ENCODE measurements at places on chromosomes 2 and 18.

DNA sequence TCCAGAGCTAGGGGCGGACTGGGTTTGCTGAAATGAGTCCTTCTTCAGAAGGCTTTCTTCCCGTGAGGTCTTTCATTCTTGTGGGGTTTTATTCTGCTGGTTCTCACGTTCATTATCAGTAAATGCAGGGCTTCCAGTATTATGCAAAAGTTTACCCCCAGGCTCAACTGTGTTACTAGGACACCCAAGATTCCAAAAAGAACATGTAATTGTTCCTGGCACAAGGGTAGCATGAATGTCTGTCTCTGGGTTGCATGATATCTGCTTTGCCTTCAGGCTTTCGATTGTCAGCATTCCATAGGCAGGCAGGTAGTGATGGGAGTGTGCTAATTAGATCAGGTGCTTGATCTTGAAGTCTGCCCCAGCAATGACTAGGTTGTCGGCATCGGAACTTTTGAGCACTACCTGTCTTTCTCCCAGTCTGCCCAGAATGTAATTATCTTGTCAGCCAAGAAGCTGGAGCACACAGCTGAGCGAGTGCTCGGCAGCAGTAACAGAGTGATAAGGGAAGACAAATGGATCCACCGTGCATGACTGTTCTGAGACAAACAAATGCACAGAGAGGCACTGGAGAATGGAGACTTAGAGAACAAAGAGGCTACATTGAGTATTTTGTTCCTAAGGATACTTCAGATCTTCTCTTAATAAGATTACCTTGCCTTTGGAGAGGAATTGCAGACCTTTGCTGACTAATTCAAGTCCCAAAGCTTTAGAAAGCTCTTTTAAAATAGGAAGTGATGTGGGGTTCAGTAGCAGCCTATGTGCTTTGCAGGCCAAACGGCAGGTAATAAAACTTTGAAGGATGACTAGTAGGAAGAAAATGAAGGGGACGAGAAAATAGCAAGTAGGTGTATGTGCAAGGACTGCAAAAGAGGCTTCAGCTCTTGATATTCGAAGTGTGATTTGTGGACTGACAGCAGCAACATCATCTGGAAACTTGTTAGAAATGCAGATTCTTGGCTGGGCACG, 41.9 kb downstream of the ITGB6 start:
- DNase-seq: no peak

- DNase-seq: no peak
These were observed 95.5 kb downstream of the PTGR3 start for GRCh38 chr18:75113455-75113854.

DNA sequence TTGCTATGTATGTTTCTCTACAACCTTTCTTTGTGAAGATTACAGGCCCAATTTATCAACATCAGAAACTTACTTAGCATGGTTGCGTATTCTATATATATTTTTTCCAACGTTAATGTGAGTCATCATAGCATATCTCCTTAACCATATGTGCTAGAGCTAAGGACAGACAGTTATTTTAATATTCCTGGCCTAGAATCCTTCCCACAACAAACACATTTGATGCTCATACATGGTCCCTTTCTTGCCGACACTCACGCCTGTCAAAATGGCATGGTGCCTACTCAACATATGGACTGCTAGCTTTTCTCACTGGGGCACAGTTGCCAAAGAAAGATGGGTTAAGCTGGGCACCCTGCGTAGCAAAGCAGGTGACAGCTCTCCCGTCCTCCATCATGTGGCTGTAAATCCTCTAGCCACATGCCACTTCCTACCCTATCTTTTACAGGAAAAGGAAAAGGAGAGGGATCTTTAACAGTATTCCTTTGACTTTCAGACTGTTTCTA, 75.2 kb upstream of the GALNT5 start:
- no peak for DNase-seq

DNA sequence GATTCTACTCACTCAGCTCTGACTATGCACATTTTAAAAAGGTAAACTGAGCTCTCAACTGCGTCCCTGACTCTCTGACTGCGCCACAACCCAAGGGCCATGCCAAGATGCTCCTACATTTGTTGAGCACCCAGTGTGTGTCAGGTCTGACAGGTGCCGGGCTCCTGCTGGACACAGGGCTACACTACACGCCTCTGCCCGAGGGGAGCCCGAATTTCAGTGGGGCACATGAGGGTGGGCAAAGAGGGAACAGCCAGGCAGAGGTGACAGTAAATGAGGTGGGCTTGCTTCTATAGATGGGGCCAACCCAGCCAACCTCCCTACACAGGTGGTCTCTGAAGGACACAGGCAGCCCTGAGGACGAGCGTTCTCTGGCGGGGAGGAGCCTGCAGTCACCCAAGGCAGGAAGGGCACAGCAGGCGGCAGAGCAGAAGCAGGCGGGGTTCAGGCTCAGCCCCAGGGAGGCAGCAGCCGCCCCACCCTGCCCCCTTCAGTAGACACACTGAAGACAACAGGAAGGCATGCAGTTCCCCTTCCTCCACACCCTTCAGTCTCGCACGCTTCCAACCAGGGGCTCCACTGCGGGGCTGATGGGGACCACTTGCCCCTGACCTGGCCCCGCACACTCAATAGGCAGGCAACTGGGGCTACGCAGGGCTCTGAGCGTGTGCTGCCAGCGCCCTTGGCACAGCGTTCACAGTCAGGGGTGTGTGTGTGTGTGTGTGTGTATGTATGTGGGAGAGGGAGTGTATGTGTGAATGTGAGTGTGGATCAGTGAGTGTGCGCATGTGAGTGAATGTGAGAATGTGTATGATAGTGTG, 98.4 kb downstream of the UXS1 start:
- peak; percentile 56 for DNase-seq

DNA sequence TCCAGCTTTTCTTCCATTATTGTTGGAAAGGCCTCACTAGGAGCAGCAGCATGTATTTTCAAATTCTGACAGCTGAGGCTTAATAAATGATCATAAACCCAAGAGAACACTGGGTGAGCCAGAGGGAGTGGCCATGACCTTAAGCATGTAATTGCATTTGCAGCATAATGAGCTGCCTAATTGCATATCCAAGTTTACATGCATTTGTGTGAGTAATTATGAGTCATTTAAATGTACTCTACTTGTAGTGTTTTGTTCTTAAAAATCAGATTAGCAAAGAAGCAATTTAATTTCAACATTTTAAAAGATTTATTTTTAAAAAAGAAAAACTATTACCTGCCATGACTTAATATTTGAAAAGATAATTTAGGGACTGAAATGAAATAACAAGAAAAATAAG, 74.8 kb downstream of the NOL10 start:
- DNase-seq: no peak

DNA sequence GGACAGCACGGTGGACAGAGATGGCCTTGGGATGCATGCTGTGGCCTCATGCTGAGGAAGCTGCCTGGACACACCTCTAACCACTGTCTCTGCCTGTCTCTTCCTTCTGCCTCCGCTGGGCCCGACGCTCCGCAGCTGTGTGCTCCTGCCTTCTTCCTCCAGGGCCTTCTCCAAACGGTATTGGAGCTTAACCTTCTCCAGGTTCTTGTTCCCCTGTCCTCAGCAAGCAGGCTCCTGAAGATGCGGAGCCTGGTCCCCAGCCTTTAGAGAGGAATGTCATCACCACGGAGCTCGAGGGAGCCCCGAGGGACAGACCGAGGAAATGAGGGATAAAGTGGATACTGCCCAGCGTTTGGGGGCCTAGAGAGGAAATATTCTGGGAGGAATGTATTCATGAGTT, 155.1 kb downstream of the DYSF start:
- DNase-seq: no peak

- no peak for DNase-seq
These were observed 12.4 kb downstream of the LRRFIP1 start for GRCh38 chr2:237639836-237640220.

GRCh38 chr2:18435426-18436037, 124.9 kb downstream of the RDH14 start:
- no peak for DNase-seq

DNA sequence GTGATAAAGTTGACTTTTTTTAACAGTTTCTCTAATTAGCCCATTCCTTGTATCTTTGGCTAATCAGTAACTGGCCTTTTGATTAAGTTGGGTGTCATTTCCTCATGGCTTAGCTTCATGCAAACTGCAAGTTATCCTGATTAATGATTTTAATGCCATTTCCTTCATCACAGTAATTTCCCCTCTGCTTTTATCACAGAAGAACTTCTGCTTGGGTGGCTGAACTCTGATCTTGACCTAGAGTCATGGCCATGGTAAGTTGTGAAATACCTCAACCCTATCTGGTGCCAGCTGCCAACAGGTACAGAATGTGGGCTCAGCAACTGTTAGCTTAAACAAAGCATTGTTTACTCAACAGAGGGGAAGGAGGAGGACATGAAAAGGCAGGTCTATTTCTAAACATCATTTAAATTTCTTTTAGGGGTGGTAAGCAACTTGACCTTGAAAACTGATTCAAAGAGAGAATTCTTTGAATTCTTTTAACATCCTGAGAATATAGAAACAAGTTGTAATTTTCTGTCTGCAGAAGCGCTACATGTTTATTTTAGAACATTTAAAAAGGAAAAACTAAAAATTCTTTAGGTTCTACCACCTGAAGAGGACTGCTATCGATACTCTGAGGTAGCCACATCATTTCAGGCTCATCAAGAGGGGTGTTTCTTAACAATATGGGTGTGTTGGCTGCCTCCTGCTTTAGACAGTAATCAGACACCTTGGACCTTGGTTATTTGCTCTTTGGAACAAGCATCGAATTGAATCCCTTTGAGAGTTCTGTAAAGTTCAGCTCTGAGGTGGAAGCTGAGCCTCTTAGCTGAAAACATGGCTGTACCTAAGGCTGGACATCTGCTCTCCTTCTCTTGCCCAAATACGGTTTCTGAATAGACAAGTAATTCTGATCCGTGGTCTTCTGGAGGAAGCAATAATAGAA, 39.7 kb downstream of the ANXA4 start:
- DNase-seq: no peak

GRCh38 chr2:168841445-168841844, 39.0 kb downstream of the NOSTRIN start:
- DNase-seq: no peak

DNA sequence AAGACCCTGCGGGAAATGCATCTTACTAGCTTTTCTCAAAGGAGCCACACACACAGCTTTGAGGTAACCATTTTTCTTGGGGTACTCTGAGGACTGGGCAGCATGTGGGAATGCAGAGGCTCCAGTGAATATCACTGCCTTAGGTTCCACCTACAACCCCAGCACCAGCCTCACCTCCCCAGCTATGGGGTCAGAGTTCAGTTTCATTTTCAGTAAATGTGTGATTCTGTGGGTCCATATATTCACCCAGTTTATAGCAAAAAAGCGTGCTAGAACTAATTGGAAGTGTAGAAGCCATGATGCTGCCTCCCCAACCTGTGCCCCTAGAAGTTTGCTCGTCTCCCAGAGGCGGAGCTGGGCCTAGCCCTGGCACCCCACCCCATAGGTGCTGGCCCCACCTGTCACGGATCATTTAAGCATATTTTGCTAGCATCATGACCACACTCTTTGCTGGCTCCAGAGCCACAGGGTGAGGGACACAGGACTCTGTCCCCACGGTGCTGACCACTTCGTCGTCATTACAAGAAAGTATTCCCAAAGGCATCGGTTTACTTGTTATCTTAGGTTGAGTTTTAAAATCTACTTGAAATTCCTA, 57.7 kb downstream of the SH3RF3 start:
- no peak for DNase-seq

DNA sequence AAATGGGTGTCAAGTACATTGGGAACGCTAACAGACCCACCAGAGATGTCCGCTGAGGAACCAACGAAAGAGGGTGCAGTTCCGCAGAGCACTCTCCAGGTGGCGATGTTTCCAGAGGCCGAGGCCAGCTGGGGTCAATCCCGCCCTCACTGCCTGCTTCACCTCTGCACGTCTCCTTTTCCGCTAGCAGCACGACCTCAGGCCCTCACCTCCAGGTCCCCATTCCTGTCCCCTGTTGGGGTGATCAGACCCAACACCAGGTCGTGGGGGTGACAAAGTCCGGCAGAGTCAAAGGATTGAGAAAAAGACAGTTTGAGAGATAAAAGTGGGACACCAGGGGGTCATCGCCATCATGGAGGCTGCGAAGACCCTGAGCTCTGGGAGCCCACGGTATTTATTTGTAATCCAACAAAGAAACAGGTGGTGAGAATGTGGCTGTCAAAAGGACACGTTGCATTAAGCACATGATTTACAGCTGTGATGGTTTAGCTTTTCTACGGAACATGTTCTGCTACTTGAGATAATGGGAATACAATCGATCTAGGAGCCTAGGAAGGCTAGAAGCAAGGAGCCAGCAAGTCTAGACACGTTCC, 27.3 kb downstream of the ZAP70 start:
- DNase-seq: no peak

DNA sequence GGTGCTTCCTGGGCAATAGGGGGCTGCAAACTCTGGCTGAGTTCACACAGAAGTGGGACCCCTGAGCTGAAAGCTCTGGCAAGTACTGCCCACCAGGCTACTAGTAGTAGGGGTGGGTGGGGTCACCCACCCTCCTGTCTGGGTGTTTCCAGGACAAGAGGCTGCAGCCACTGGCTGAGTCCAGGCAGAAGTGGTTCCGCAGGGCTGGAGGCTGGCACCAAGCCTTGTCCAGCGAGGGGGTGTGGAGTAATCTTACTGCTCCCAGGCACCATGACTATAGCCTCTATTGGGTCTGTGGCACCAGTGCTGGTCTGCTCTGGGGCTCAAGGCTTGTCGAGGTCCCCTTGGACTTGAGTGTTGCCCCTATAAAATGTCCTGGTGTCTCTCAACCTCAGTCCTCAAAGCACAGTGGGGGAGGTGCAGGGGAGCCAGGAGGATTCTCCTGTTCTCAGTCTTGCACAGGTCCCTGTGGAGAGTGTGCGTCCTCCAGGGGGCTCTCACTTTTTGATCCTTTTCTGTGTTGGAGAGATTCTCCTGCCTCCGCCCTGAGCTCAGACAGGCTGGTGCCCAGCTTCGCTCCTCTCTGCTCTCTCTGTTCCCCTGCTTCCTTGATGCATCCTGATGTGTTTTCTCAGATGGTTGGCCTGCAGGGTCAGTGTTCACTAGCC, 48.1 kb downstream of the NUP35 start:
- no peak for DNase-seq

DNA sequence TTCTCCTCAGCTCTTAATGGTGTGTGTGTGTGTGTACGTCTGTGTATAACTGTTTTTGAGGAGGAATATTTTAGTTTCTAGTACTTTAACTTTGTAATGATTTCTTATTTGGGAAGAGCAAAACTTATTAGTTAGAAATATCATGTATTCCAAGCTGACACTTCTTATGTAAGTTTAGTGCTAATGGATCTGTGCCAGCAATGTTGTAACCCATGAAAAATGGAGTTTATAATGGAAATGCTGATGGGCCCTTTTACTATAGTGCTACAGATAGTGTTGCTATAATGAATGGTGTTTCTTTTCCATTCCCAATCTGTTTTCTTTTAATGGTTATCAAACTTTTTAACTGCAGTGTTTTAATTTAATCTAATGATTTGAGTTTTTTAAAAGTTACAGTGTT, 49.8 kb upstream of the OTX1 start:
- DNase-seq: no peak

DNA sequence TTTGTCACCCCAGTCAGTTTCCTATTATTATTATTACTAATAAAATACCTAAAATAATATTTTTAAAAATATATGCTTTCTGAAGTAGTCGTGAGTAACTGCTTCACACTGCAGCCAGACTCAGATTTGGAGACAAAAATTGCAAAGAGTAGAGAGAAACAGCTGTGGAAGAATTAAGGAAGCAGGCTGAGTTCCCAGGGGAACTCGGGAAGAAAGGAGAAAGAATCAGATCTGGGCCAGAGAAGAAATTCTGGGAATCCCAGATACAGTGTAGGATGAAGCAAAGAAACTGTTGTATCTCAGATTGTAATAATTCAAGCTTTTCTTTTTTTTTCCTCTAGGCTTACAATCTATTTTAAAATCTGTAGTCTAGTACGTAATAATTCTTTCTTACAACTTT, 182.3 kb downstream of the FTCDNL1 start:
- DNase-seq: no peak

- no peak for DNase-seq
These were observed 60.2 kb downstream of the PDE1A start for GRCh38 chr2:182366628-182367027.

Data from stimulated activated CD8-positive, alpha-beta memory T cell treated with anti-CD3 and anti-CD28 coated beads, Interleukin-7, amount 100 ng/mL, for 1 hour (primary cell).